ENCODE measurements at places on chromosomes 2 and 18.

GRCh38 chr2:75609937-75610508 is 36.6 kb upstream of the MRPL19 start:
- DNase-seq: no peak

DNA sequence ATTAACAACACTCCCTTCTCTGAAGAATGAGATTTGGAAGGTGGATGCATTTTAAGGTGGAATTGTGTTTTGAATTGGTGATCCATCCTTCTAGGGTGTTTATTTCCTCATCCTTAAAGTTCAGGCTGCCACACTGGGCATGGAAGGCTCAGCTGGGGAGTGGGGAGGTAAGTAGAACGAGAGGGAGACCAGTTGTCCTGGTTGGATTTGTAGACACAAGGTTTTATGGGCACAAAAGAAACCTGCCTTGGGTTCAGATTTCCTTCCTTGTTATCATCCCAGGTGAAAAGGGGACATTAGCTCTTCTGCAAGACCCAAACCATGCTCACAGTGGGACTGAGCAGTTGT is 101.0 kb upstream of the SIX3 start:
- DNase-seq: no peak

GRCh38 chr2:121771976-121772742 is 16.7 kb downstream of the TSN start:
- no peak for DNase-seq

GRCh38 chr2:135945526-135945925 is 39.9 kb downstream of the DARS1 start:
- no peak for DNase-seq

DNA sequence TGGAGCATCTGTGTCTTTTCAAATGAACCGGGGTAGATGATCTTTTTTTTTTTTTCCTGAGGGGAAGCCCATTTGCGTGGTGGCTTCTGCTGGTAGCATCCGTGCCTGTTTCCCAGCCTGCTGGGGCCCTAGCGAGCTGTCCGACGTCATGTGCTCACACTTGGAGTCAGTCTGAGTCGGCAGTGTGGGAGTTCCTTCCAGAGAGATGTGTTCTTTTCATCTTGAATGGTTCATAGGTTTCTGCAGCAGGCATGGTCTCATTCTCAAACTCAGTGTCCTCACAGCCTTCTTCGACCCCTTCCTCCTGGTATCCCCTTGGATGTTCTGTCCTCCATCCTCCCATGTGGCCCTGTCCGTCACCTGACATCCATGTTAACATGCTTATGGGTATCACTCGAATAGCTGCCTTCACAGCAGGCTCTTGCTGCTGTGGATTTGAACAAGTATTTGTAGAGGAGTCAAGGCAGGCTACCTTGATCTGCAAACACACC is 51.0 kb downstream of the LDLRAD4 start:
- DNase-seq: no peak

DNA sequence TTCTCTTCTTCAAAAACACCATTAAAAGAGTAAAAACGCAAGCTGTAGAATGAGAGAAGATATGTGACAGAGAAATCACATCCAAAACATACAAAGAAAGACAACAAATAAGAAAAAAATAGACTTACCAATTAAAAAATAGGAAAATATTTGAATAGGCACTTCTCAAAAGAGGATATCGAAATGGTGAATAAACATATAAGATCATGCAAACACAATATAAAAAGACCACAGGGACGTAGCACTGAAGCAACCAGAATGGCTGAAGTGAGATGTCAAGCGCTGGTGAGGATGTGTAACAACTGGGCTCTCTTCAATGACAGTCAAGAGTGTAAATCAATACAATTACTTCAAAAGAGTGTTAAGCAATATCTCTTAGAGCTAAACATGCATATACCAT is 202.3 kb downstream of the ZBTB7C start:
- DNase-seq: no peak

DNA sequence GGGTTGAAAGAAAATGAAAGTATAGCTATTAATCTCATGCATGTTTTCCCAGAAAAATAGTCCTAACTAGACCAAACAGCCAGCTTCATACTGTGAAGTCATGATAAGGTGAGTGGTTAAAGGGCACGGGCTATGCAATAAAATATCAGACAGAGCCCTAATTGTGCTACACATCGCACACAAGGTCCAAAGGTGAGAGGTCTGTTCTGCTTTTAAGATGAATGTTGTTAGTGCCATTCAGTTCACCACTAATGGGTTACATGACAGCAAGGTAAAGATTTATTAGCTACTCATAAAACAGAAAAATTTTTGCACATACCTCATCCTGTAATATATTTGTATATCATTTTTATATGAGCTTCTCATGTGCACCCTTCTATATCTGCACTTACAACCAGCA is 105.0 kb upstream of the STK17B start:
- DNase-seq: no peak

GRCh38 chr2:68774569-68775271 is 40.1 kb downstream of the ARHGAP25 start:
- peak; percentile 74 for DNase-seq

DNA sequence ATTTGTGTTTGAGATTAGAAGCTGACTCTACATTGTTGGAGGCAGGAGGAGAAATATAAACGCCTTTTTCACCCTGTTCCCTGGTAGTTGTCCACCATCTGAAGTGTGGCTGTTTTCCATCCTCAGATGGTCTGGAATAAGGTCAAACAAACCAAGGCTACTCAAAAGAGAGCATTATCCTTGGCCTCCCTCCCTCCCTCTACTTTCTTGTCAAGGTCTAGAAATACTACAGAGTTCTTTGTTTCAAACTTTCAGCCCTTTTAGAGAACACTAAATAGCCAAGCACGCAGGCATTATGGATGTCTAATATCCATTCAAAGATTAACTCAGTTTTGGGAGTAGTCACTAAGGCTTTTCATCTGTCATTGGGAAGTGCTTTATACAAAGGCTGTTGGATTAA is 215.8 kb upstream of the ITGA4 start:
- DNase-seq: no peak

- peak; percentile 55 for DNase-seq
These were observed 49.7 kb upstream of the ODC1 start for GRCh38 chr2:10497797-10498251.

DNA sequence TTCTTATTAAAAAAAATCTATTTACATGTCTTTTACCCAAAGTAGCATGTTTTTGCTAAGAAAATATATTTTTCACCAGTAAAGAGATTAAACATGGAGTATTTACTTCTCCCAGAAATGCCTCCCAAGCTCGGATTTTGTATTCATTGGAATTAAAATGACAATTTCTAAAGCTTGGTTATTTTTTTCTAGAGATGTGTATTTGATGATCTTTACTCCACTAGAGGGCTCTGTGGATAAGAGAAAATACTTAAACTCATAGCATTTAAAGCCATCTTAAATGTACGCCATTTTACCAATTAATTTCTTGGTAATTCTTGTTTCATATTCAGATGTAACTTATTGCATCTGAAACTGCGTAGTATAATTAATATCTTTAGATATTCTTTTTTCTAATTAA is 461.4 kb downstream of the GALR1 start:
- no peak for DNase-seq

DNA sequence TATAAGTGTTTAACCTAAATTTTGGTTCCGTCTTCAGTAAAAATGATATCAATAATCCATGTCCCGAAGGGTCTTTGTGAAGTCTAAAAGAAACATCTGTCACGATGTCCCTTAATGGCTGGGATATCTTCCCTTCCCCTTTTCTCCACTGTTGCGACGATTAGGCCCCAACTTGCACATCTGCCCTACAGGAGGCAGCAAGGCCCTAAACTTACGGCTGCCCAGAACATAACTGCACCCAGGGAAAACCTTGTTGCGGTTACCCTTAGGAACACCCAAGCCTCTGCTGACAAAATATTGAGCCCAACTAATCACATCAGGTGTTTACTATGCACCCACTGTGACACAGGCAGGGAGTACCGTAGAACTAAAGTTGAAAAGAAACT is 1.3 kb upstream of the SMAD2 start:
- DNase-seq: peak; percentile 51

DNA sequence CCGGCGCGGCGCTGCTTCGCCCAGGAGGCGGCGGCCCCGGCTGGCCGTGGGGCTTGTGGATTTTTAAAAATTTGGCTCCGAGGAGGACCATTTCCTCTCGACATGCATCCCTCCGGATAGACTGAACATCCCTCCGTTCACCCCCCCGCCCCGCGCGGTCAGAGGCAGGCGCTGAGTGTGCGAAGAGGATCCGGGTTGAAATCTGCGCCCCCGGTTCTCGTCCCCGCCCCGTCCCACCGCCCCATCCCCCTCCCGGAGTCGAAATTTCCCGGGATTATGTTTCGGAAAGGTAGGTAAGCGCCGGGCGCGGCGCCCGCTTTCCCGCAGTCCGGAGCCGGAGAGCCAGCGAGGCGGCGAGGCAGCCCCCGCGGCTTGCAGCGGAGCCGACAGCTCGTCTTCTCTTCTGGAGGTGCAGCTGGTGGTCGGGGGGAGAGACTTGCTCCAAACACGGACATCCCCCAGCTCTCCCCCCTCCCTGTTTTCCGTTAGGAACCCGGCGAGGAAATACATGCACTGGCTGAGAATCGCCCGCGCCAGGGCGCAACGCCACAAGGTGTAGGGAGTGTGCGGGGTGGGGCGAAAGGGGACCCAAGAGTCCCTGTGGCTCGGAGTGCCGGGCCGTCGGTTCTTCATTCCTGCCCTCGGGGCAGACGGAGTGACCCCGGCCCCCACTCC is at the start of gene PRKCE:
TSS of gene PRKCE (plus strand) at position 261 of the 675 bp plus-strand sequence.
- DNase-seq: peak; percentile 9

DNA sequence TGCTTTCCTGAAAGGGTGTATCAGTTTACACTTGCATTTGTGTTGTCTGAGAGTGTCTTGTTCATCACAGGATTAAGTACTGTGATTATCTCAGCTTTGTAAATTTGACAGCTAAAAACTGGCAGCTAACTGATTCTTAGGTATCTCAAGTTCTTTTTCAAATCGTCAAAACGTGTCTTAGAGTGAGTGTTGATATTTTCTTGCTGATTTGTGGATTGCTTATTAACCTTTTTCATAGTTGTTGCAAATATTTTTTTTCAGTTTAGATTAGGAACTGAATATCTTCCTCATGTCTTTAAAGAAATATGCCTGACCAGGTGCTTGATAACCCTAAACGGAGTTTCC is 41.9 kb downstream of the LRRFIP1 start:
- no peak for DNase-seq

- DNase-seq: no peak
These were observed 45.1 kb downstream of the ARHGEF33 start for GRCh38 chr2:38934742-38935141.

DNA sequence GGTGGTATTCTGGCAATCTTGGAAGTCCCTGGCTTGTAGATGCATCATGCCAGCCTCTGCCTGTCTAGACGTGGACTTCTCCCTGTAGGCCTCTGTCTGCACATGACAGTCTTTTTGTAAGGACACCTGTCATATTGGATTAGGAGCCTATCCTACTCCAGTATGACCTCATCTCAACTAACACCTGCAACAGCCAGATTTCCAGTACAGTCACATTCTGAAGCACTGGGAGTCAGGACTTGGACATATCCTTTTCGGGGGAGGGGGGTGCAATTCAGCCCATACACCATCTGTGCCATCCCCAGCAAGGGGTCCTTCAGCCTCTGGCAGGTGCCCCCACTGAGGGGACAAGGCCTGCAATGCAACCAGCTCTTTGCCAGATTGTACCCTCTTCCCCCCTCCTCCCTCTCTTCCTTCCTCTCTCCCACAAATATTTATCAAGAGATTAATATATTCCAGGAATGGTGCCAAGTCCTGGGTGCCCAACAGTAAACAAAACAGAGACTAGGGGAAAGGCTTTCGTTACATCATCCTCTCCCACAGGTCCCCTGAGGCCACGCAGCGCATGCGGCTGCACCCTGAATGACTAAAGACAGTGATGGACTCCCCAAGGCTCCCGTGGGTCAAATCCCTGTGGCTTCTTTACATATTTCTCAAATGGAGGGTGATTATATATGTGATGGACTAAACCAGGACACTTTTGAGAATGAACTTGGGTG is 20.5 kb upstream of the MYCN start:
- no peak for DNase-seq

GRCh38 chr2:29706171-29706720 is 215.1 kb downstream of the ALK start:
- no peak for DNase-seq

DNA sequence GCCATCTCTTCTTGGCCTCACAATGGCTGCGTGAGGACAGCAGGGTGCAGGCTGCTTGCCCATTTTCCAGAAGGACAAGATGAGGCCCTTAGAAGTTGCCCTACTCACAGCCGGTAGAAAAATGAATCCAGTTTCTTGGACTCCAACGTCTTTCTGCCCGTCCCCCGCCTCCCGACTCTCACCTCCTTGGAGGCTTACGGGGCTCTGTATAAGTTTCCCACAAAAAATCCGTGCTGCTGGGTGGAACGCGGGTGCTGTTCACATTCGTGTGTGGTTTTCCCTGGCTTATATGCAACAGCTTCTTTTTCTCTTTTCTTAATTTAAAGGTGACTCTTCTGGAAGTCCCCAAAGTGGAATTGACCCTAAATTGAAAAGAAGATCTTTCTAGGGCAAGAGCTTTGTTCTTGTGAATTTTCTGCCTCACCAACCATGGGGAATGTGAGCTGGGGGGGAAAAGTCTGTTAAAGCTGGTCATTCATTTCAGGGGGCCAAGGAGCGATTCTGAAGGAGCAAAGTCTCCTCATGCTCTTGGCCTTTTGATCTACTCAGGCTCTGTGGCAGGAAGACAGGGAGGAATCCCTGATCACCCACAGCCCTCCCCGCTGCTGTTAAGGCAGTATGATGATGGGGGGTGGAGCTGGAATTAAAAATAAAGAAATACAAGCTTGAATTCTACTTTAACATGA is 51.3 kb downstream of the DDX1 start:
- no peak for DNase-seq

- DNase-seq: no peak
These were observed 89.5 kb upstream of the DPP10 start for GRCh38 chr2:114352988-114353387.

- no peak for DNase-seq
These were observed 60.0 kb upstream of the KLF7 start for GRCh38 chr2:207225773-207226172.

GRCh38 chr2:70340761-70341476 is 39.1 kb upstream of the FAM136A start:
- DNase-seq: peak; percentile 44

GRCh38 chr2:29295845-29296244 is 180.6 kb downstream of the CLIP4 start:
- no peak for DNase-seq

GRCh38 chr2:133591164-133591563 is 22.9 kb upstream of the NCKAP5 start:
- no peak for DNase-seq

DNA sequence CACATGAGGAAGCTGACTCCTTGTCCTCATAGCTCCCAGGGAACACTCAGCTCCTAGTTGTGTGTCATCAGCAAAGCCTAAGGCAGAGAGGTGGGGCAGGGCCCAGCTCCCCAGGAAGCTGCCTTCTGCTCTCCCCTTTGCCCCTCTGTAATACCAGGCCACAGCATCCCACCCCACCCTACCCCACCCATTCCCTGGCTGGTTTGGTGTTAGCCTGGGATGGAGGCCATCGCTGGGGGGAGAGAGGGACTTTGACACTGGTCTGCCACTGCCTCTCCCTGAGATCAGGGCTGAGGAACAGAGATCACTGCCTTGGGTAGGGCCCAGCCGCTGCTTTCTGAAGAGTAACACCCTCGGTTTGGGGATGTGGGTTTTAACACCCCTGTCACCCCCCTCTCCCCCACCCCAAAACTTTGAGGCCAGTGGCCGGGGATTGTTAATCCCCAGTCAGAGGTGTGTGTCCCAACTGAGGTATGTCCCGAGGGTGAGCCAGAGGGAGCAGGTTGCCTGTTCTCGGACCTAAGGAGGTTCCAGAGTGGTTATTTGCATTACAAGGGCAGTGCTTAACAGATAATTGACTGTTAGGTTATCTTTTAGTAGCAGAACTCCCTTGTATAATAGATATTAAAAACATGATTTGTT is 41.4 kb downstream of the TET3 start:
- DNase-seq: no peak

- DNase-seq: no peak
These were observed 34.4 kb upstream of the LYPD6 start for GRCh38 chr2:149296031-149296430.
